ENCODE measurements at places on chromosomes 1 and 21.

- DNase-seq, result no peak
Observed at GRCh38 chr1:82441402-82441801, 640.7 kb downstream of the ADGRL2 start.

DNA sequence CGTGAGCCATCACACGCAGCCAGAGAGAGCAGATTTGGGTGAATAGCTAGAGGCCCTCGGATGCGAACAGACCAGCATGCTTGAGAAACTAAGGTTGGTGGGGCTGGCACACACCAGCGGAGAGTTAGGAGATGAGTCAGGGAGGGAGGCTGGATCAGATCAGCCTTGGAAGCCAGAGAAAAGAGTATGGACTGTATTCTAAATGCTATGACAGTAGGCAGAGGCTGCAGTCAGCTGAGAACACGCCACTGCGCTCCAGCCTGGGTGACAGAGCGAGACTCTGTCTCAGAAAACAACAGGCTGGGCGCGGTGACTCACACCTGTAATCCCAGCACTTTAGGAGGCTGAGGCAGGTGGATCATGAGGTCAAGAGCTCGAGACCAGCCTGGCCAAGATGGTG is 4.0 kb upstream of the PLEKHM2 start:
- no peak for DNase-seq

DNA sequence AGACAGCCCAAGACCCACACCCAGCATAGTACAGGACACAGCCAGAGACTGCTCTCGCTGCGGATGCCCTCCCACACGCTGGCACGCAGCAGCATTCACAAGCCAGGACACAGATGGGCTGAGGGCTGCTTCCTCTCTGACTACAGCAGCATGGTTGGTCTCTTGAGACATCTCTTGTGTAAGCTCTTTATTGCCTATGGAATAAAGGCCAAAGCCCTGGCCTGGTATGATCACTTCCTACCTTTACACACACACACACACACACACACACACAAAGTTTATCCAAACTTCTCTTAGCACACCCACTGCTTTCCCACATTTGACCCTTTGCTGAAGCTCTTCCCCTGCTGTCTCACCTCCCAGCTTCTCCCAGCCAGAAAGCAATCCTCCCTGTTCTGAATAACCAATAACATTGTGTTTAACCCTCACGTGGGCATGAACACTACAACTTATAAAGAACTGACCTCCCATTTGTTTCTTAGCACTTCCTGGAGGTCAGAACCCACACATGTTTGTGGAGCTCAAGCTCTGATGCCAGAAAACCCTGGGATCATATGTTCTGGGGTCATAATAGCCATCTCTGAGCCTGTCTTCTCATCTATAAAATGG is 1.2 kb upstream of the LUZP1 start:
- DNase-seq, result no peak

- DNase-seq, result no peak
Observed at GRCh38 chr1:152127673-152128072, 12.4 kb upstream of the TCHH start.

GRCh38 chr1:207015791-207016190 is 16.8 kb downstream of the C1orf116 start:
- no peak for DNase-seq

DNA sequence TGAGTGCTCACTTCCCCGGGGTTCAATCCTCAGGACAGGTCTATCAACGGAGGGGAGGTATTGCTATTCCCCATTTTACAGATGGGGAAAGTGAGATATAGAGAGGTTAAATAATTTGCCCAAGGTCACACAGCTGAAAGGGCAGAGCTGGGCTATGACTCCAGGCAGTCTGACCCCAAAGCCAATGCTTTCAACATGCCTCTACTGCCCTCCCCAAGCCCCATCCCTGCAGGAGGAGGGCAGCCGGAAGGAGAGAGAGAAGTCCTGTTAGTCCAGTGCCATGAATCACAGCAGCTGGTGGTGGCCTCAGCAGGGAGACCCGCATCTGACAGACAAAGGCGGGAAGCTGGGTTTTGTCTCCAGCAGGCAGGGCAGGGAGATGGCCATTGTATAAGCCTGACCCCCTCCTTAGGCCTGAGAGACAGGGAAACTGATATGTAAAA is 20.0 kb upstream of the CLIC4 start:
- no peak for DNase-seq

GRCh38 chr1:154241703-154242351 is 21.1 kb downstream of the UBAP2L start:
- DNase-seq, result no peak

DNA sequence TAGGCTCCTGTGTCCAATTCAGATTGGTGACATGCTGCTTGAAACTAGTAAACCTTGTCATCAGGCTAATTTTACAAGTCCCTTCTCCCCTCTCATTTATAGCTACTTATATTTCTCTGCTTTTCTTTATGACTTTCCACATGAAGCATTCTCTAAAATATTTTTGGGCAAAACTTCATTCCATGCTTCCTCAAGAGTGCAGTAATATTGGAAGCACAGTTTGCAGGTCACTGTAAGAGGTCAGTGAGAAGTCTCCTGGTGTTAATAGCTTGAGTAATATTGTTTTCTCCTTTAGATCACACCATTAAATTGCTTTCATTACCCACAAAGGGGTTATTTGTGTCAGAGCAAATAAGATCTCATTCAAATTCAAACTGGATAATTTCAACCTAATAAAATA is 46.6 kb downstream of the LPAR3 start:
- DNase-seq, result no peak

- DNase-seq, result no peak
Observed at GRCh38 chr1:81999364-81999763, 198.6 kb downstream of the ADGRL2 start.

DNA sequence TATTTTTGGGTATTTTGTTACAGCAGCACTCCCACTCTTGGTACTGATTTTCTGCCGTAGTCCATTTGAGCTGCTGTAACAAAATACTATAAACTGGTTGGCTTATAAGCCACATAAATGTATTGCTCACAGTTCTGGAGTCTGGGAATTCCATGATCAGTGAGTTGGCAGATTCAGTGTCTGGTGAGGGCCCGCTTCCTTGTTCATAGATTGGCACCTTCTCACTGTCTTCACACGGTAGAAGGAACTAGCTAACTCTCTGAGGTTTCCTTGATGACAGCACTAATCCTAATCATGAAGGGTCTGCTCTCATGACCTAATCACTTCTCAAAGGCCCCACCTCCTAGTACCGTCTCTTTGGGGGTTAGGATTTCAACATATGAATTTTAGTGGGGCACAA is 85.2 kb downstream of the HHAT start:
- DNase-seq, result no peak

DNA sequence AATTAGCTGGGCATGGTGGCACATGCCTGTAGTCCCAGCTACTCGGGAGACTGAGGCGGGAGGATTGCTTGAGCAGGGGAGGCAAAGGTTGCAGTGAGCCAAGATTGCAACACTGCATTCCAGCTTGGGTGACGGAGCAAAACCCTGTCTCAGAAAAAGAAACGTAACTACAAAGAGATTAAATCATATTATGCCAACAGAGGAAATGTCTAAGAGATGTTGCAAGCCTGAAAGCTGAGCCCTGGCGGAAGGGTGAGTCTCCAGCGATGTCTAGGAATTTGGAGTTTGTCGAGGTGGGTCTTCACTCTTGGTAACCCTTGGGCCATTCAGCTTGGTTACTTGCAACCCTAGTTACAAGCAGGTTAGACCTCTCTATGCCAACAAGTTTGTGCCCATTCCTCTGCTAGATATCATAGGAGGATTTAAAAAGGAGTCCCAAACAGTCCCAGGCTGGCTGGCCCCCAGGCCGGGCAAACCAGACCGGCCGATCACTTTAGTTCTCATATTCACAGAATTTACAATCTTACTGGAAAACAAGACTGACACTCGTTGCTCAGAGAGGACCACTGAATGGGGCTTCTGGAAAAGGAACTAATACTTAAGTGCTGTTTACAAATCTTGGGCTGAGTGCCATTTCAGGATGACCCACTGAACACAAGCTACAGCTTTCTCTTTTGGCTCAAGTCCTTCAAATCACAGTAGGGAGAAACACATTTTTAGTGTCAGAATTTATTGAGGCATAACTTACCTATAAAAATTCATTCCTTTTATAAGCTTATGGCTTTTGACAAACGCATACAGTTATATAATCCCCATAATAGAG is 27.1 kb downstream of the SLC30A1 start:
- DNase-seq, result no peak

GRCh38 chr1:241846862-241847539 is 1.0 kb upstream of the EXO1 start:
- DNase-seq, result no peak

GRCh38 chr1:42689912-42690311 is 7.7 kb downstream of the YBX1 start:
- DNase-seq, result no peak

DNA sequence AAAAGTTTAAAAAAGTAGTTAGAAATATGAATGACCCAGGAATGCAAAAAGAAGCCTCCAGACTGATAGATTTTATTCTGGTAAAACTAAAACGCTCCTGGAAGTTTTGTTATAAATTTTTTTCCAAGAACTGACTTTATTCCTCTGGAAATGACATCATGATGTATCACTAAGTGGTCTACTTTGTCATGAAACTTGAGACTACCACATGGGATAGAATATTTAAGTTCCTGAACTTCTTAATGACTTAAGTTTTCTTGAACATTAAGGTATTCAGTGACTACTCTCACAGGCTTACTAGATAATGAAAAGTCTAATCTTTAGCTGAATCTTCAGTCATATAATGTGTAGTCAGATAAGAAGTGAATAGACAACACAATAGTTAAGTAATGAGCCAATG is 842.2 kb downstream of the USP25 start:
- DNase-seq, result no peak

GRCh38 chr1:20189664-20190063 is 3.3 kb upstream of the PLA2G2C start:
- DNase-seq, result no peak

- DNase-seq, result no peak
Observed at GRCh38 chr1:228794810-228795209, 59.5 kb downstream of the RHOU start.

Measured in right lobe of liver (tissue), 6 donors.